ENCODE measurements at places on chromosomes 7 and 10. TPM values are rescaled to one million over a fixed set of nuclear protein-coding genes. Genes with fewer than 3 reads are reported as not detected.

DNA sequence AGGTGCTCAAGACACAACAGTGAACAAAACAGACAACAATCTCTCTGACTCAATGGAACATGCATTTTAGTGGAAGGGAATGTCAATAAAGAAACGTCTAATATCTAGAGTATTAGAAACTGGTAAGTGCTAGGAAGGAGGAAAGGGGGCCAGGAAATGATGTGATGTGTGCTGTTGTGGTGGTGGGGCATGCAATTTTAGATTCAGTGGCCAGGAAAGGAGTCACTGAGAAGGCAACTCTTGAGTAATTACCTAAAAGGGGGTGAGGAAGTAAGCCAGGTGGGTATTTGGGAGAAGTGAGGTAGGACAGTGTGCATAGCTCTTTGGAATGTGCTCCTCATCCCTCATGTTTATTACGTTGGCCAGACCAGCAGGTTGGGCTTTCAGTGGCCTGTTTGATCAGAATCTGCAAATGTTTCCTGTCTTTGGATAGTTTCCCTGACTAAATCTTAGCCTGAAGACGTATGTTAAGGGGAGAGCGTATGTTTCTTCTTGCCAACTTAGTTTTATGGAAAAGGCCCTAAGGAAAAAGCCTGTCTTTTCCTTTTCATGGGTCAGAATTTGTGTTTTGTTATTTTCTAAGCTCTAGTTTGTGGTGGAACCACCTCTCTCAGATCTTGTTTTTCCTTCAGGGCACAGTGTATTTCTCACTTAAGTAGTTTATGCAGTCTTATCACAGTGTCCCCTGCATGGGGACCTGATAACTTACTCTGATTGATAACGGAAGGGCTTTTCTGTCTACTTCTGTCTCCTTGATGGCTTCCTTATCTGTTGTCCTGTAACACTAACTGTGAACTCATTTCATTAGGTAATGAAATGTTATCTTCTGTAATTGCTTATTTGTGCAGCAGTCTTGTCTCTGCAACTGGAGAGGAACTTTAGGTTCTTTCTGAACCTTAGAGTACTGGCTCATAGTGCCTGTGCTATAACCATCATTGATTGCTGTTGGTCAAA is 203.7 kb downstream of the AUTS2 start:
- DNase-seq: no peak

GRCh38 chr10:68135922-68136792 is 26.9 kb downstream of the MYPN start:
- peak; percentile 76 for DNase-seq

The PDZD7 gene
- total RNA-seq: 1.3 TPM

The XRCC2 gene
- total RNA-seq: under 0.01 TPM

GRCh38 chr10:5944389-5945189 is 32.8 kb downstream of the IL15RA start:
- peak; percentile 100 for DNase-seq

- peak; percentile 76 for DNase-seq
Measured at GRCh38 chr10:3172081-3172445, 519 bp downstream of the PITRM1 start.

The MACROH2A2 gene
- 12.1 TPM for total RNA-seq

- DNase-seq: no peak
Measured at GRCh38 chr10:20625868-20626267, 271.2 kb downstream of the NEBL start.
